ENCODE measurements at places on chromosomes 5 and 9.

DNA sequence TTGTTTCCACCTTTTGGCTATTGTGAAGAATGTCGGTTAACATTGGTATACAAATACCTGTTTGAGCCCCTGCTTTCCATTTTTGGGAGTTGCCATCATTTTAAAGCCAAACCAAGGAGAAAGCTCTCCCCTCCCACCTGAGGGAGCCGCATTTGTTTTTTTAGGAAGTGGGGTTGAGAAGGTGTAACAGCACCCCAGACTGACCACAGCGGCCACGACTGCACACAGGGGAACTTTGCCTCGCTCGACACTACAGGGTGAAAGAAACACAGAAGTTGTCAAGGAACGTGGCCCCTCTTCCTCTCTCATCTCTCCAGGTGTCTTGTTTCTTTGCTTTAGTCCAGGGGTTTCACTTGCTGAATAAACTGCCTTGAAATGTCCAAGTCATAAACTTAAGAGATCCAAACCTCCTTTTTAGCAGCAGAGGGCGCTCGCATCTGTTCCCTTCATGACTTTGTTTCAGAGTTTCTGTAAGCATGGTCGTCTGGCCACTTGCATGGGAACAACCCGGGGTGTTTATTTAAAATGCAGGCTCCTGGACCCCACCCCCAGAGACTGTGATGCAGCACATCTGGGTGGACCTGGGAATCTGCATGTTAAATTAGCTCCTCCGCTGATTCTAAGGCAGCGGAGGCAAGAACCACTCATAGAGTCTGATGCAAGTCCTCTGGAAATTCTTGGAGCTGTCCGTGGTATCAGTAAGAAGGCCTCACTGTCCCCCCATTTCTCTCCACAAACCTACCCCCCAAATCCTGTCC, 2.1 kb upstream of the TTLL11 start:
- DNase-seq: peak; percentile 61

DNA sequence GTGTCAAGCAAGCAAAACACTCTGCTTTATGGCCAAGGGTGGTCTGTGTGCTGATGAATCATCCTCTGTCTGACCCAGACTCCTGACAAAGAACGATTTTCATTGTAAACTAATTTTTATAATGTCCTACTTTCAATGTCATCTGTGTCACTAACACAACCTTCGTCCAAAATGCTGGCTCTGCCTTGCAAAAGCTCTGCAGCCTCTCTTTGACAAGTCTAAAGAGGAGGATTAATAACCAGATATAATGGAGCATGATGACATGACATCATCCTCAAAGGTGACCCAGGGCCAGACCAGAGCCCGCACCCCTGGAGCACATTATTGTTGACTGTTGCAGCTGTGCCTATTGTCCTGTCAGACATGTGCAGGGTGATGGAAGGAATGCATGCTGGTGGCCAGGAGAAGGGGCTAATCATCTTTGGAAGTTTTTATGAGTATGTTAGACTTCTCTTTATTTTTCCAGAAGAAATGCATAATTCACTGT, 589.4 kb downstream of the NR2F1-AS1 start:
- no peak for DNase-seq

DNA sequence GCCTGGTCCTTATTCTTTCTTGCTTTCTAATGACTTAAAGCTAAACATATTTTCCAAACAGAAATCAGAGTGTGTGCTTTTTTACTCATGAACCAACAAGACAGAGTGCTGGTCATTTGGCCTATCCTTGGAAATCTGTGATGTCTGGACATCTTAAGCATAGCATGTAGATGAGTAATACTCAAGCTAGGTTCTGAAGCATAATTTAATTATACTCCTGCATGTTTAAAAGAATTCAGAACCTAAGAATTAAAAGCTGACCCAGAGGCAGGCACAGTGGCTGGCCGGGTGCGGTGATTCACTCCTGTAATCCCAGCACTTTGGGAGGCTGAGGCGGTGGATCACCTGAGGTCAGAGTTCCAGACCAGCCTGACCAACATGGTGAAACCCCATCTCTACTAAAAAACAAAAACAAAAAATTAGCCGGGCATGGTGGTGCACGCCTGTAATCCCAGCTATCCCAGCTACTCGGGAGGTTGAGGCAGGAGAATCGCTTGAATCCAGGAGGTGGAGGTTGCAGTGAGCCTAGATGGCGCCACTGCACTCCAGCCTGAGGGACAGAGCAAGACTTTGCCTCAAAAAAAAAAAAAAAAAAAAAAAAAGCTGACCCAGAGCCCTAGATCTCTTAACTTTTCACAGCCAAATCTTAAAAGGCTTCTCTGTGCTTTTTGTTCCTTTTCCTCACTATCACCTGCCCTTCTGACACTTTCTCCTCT, 16.2 kb upstream of the TJP2 start:
- DNase-seq: peak; percentile 57

GRCh38 chr5:126309860-126310259, 113.3 kb upstream of the GRAMD2B start:
- no peak for DNase-seq

DNA sequence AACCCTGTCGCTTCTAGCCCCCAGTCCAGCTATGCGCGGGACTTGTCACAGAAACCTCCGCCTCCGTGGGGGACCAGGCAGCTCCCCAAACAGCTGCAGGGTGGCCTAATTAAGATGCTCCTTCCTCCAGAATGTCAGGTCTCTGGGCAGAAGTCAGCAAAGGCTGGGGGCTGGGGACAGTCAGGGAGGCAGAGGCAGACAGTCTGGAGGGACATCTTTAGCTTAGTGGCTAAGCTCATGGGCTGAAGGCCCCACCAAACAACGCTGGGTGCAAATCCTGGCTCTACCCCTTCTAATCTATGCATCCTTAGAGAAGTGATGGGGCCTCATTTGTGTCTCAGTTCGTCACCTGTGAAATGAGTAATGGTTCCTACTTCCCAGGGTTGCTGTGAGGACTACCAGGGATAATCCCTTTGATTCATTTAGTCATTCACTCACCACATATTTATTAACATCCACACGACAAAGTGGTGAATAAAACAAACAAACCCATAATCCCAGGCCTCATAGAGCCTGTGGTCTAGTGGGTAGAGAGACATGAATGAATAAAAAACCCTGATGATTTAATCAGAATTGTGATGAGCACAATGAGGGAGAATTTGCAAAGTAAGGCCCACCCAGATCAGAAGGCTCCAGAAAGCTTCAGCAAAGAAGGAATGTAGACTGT, 20.2 kb upstream of the MED27 start:
- no peak for DNase-seq

GRCh38 chr5:14441641-14442040, 140.0 kb upstream of the OTULINL start:
- no peak for DNase-seq

DNA sequence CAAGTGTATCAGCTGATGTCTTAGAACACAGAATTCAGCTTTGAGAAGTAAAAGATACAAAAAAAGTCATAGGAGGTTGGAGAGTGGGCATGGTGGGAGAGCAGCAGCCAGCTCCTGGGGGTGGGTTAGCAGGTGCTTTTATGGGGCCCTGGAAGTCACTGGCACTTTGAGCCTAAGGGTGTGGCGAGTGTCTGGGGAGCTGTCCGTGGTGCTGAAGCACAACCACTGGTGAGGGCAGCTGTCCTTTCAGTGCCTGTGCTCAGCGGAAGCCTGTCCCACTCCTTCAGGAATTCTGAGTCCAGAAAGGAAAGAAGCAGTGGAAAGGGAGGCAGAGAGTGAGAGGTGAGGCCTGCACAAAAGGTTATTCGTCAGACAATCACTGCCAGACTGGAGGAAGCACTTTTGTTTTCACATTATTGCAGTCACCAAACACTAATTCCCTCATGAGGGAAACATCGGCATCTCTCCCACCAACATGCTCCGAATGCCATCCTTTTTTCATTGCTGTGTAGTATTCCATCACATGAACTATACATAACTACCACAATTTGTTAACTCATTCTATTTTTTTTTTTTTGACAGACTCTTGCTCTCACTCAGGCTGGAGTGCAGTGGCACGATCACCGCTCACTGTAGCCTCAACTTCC, 59.4 kb upstream of the RAPGEF1 start:
- peak; percentile 76 for DNase-seq

GRCh38 chr5:136020383-136021015, 8.3 kb upstream of the TGFBI start:
- peak; percentile 73 for DNase-seq

GRCh38 chr9:70228611-70229010, 30.2 kb upstream of the SMC5 start:
- no peak for DNase-seq

- DNase-seq: no peak
These were observed 65.3 kb downstream of the RXRA start for GRCh38 chr9:134391319-134392231.

GRCh38 chr5:14416621-14417275, 164.8 kb upstream of the OTULINL start:
- DNase-seq: no peak

- peak; percentile 71 for DNase-seq
These were observed 339.2 kb downstream of the ADAMTS6 start for GRCh38 chr5:65142511-65143011.

- no peak for DNase-seq
These were observed 34.9 kb downstream of the SH3GL2 start for GRCh38 chr9:17613758-17614157.

- no peak for DNase-seq
These were observed 390.0 kb downstream of the DTWD2 start for GRCh38 chr5:118598311-118598710.

GRCh38 chr9:77844415-77844814, 187.2 kb downstream of the GNAQ start:
- DNase-seq: no peak

DNA sequence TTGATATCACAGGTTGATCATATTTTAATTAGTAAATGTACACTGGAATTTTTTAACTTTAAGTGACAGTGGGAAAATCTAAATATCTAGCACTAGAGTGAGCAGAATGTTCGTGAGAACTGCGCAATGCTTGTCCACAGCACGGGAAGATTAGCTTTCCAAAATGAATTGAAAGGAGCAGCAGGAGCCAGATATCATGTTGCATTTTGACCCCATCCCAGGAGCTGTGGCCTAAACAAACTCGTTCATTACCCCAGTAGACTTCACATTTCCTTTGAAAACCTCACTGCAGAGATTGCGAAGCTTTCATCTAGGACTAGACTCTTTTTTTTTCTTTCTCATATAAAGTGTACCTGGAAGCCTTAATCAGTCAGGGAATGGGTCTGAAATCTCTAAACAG, 525.8 kb downstream of the CTNND2 start:
- DNase-seq: no peak

DNA sequence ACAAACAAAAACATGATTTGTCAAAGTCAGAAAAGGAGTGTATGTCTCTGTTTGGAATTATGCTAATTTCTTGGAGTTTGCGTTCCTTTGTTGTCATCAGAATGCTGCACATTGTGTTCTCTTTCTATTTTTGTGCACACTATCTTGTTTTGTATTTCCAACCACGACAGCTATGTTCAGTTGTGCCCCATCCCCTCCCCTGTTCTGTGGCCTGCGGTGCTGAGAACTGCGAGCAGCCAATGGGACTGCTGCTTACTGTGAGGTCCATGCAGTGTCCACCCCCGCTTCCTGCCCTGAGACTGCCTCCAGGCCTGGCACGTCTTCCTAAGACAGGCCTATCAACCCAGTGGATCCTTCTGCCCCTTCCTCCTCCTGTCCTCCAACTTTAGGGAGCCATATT, 76.8 kb downstream of the PALM2AKAP2 start:
- no peak for DNase-seq

GRCh38 chr9:120878188-120879130, 1.5 kb upstream of the PHF19 start:
- no peak for DNase-seq

GRCh38 chr5:150734579-150735384, 24.0 kb downstream of the DCTN4 start:
- DNase-seq: no peak

GRCh38 chr5:22910523-22910922, 57.4 kb upstream of the CDH12 start:
- DNase-seq: no peak

GRCh38 chr5:11293523-11293922, 532.5 kb upstream of the DAP start:
- no peak for DNase-seq

DNA sequence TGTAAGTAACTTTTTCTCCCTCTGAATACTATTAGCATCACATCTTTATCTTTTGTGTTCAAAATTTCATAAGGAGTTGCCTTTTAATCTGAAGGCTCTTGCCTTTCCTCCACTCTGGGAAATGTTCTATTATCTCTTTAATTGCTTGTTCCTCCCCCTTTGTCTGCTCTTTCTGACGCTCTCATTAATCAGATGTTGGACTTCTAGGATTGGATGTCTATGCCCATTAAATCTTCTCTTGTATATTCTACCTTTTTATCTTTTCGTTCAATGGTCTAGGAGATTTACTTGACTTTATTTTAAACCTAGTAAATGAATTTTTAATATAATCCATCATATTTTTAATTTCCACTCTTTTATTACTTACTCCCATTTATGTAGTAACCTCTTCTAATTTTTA, 76.7 kb downstream of the MARCHF3 start:
- no peak for DNase-seq

DNA sequence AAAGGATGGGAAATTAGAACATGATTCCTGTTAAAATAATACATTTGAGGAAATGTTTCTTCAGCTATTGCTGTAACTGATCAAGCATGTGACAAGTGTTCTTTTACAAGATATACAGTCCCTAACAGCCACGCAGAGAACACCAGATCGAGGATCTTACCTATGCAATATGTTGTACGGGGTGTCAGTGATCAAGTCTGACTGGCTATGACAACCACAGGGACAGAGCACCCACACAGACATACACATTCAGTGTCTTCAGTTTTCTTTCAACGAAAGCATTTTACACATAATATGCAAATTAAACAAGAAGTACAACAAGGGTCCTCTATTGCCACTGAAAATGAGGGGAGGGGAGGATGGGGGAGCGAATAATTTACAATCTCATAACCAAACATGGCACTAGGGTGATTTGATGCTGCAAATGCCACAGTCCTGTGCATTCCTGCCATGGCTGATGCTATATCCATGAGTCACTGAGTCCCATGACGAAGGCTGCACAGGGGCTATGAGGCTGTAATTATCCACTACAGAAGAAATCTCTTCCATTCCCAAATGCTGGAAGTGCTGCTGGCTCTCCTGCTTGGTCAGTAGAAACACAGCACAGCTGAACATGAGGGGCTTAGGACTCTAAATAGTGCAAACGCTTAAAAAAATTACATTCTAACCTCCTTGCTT, 118.2 kb downstream of the KLHL3 start:
- peak; percentile 46 for DNase-seq

DNA sequence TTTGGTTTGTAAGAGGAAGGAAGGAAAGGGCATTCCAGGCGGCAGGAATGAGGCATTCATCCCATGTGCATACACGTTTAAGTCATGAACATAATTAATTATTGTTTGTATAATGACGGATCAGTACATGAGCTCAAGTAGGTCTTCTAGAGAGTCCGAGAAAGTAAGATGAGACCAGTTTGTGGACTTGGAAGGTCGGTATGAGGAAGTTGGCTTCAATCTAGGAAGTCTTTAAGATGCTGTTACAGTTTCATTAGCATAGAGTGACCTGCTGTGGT, 2.1 kb downstream of the GTF3C4 start:
- no peak for DNase-seq

DNA sequence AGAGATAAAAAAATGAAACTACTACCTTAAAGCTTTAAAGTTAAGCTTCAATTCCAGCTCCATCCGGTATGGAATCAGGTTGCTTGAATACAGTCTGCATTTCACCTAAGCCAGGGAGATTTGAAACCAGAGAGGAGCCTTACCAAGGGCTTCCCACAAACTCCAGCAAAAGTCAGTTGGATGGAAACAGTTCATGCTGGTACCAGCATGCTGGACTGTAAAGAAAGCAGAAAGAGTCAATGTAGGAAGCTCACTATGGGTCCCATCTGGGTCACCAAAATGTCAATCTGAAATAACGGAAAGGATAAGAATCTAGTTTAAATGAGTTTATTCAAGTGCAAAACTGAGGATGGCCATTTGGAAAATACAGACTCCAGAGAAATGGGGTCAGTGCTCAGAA, 65.3 kb downstream of the CDO1 start:
- no peak for DNase-seq
